Large intestine (tissue), 12 donors: ENCODE measurements at places on chromosomes 2 and 18. TPM values are rescaled to one million over a fixed set of nuclear protein-coding genes. Genes with fewer than 3 reads are reported as not detected.

DNA sequence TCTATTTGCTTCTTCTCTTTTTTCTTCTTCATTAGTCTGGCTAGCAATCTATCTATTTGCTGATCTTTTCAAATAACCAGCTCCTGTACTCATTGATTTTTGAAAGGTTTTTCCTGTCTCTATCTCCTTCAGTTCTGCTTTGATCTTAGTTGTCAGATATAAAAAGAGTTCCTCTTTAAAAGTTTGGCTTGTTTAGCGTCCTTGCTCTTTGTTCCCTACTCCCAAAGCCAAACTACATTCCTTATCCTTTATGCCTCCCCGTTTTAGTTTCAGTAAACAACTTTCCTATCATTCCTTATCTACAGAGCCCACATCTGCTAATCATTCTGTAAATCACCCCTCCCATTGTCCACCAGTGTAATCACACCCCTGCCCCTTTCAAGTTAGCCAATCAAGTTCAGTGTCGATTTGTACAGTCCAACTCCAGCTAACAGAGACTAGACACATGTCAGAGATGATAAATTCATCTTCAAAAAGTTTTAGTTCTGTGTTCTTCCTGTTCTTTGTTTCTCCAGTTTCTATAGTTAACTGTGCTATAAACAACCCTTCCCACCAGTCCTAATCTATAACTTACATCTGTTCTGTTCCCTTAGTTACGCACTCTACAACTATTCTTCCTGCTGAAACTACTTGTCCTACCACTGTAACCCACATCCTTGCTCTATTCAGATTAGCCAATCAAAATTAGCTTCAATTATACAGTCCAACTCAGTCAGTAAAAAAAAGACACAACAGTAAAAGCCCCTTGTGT, 44.4 kb downstream of the TFPI start:
- no peaks in the 10 kb centered on the region for H3K4me1 ChIP-seq
- no peak for DNase-seq
- H3K36me3 ChIP-seq = no peaks in the 10 kb centered on the region
- H3K4me3 ChIP-seq = no peak overlapping the region
- H3K27ac ChIP-seq = no peak overlapping the region

KCNE4 gene
- 3.4 TPM for polyA plus RNA-seq

GRCh38 chr18:46704189-46704588, 47.2 kb upstream of the LOXHD1 start:
- DNase-seq = no peak
- H3K27me3 ChIP-seq = peaks cover 6% of the 10 kb centered on the region
- H3K4me1 ChIP-seq = no peaks in the 10 kb centered on the region
- no peak overlapping the region for H3K4me3 ChIP-seq
- no peak overlapping the region for H3K27ac ChIP-seq
- H3K36me3 ChIP-seq = no peaks in the 10 kb centered on the region

MROH2A gene
- 0.16 TPM for polyA plus RNA-seq

CLASP1 gene
- 31.8 TPM for polyA plus RNA-seq

PREPL gene
- 58.0 TPM for polyA plus RNA-seq

DNA sequence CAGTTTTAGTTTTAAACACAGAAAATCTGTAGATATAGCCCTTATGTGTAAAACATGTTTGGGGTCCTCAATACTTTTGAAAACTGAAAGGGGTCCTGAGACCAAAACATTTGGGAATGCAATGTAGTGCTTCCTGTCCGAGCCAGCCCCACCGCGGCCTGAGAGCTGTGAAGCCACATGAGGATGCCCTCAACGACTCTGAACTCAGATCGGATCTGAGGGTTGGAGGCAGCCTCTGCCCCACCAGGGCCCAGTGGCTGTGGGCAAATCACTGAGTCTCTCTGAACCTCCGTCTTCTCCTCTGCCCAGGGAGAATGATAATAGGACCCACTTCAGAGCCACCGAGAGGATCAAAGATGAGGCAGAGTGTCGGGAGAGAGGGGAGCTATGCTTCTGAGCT, 33.4 kb upstream of the HPCAL1 start:
- peaks cover 46% of the 10 kb centered on the region for H3K4me1 ChIP-seq
- no peaks in the 10 kb centered on the region for H3K27me3 ChIP-seq
- H3K4me3 ChIP-seq = no peak overlapping the region
- peak overlapping the region; percentile 95 for H3K27ac ChIP-seq
- DNase-seq = no peak
- no peaks in the 10 kb centered on the region for H3K36me3 ChIP-seq

GRCh38 chr18:32346671-32347070, 124.0 kb downstream of the GAREM1 start:
- no peaks in the 10 kb centered on the region for H3K27me3 ChIP-seq
- DNase-seq = no peak
- no peak overlapping the region for H3K4me3 ChIP-seq
- H3K4me1 ChIP-seq = no peaks in the 10 kb centered on the region
- H3K27ac ChIP-seq = no peak overlapping the region

GRCh38 chr18:22226801-22227200, 57.4 kb downstream of the GATA6 start:
- H3K27ac ChIP-seq = no peak overlapping the region
- no peak for DNase-seq
- no peak overlapping the region for H3K4me3 ChIP-seq
- no peaks in the 10 kb centered on the region for H3K36me3 ChIP-seq
- H3K4me1 ChIP-seq = peaks cover 36% of the 10 kb centered on the region

TRABD2A gene
- 18.0 TPM for polyA plus RNA-seq

MREG gene
- polyA plus RNA-seq = 5.5 TPM

- H3K4me3 ChIP-seq = no peak overlapping the region
- no peaks in the 10 kb centered on the region for H3K4me1 ChIP-seq
- no peaks in the 10 kb centered on the region for H3K36me3 ChIP-seq
- no peak for DNase-seq
Measured at GRCh38 chr2:174763780-174764179, 492 bp downstream of the CHRNA1 start.

DNA sequence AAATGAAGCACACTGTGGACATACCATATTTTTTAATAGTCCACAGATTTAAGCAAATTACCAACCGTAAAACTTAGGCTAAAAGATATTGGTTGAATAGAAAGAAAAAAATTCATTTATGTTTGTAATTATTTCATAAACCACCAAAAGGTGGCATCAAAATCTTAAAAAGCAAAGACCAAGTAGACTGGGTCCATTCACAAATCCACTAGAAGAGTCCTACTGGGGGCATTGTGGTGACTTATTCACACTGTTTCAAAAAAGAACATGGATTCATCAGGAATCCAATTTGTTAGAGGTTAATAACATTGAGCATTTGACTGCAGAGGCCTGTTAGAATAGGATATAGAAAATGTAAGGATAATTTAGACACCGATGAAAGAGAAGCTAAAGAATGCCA, 194.9 kb upstream of the KYNU start:
- no peak overlapping the region for H3K27ac ChIP-seq
- no peak for DNase-seq
- H3K4me3 ChIP-seq = no peak overlapping the region
- no peaks in the 10 kb centered on the region for H3K36me3 ChIP-seq
- H3K27me3 ChIP-seq = no peaks in the 10 kb centered on the region

- H3K27ac ChIP-seq = peak overlapping the region; percentile 33
- H3K4me3 ChIP-seq = peak overlapping the region; percentile 54
- H3K36me3 ChIP-seq = no peaks in the 10 kb centered on the region
- H3K27me3 ChIP-seq = peaks cover 51% of the 10 kb centered on the region
- peaks cover 22% of the 10 kb centered on the region for H3K4me1 ChIP-seq
Measured at GRCh38 chr2:205686783-205687640, 4.7 kb downstream of the NRP2 start.

DNA sequence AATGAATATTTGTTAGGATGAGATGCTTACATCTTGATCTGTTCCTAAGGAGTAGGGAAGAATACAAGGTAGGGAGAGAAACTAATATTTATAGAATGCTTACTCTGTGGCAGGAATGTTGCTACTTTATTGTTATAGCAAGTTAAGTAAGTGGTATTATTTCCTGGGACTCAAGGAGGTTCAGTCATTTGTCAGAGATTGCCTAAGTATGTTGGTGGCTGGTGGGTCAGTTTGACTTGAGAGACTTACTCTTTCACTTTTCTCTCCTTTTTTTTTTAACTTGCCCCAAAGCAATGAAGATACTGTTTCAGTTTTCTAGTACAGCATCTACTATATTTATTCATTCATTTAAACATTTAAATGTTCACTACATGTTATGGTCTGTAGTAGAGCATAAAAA, 209.2 kb upstream of the STON1 start:
- no peak for DNase-seq
- H3K4me3 ChIP-seq = no peak overlapping the region
- no peaks in the 10 kb centered on the region for H3K4me1 ChIP-seq
- no peak overlapping the region for H3K27ac ChIP-seq

CTAGE1 gene
- polyA plus RNA-seq = 0.10 TPM
